Skin of body (tissue), 3 donors: ENCODE measurements at places on chromosomes 5 and 9.
A peak's percentile ranks its signal among the peaks of the same experiment; 100 is the strongest.

DNA sequence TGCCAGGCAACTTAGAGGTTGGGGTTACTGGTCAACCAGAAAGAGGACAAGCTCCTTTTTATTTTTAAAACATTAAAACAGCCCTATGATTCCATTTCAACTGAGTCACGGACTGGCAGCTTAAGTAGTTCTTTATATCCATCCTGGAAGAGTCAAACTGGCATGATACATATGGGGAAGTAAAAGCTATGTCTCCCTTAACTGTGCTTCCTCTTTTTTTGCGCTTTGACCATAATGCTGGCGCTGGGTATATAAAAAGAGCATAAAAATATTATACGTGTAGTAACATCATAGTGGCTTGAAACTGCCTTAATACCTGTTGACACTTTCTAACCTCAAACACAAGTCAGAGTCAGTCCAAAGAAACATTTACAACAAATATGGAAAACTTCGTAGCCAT is 274.4 kb downstream of the CSNK1G3 start:
- DNase-seq: no peak

- no peak for DNase-seq
Observed at GRCh38 chr9:105425816-105426433, 21.9 kb upstream of the FSD1L start.

DNA sequence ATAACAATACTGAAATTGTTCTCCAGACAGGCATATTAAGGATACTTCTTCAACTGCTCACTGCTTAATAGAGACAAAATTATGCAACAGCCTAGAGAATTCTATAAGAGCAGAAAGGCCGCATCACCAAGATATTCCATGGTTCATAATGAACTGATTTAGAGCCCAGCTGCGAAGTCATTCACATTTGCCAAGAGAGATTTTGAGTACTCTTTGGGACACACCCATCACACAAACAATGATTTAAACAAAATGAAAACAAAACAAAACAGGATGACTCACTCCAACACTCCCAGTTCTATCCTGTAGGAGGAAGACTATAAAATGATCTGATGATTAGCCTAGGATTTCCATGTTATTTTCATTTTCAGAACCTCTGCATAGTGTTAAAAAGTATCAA is 145.7 kb upstream of the GNA14 start:
- DNase-seq: peak; percentile 95

DNA sequence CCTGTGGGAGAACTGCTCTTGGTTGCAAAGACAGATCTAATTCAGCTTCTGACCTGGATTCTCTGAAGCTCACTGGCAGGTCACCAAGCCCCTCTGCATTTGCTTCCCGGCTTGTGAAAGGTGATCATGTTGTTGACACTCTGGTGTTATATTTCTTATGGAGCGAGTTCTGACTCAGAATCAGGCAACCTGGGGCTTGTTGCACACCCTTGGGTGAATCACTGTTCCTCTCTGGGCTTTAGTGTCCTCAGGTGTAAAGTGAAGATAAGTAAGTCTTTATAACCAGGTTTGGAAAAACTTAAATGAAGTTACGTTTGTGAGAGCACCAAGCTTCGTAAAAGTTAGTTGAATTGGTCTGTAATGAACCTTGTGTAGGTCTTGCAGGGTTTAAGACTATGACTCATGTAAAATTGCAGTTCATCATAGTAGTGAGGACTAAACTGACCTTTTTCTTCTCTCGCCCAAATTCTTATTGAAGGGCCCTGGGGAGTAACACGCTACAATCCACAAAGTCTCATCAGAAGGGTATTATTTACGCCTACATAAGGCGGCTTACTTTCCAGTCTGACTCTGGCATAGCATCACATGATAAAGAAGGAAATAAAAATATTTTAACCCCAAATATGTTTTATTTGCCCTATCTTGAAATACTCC is 218.6 kb downstream of the TMEM38B start:
- DNase-seq: no peak

DNA sequence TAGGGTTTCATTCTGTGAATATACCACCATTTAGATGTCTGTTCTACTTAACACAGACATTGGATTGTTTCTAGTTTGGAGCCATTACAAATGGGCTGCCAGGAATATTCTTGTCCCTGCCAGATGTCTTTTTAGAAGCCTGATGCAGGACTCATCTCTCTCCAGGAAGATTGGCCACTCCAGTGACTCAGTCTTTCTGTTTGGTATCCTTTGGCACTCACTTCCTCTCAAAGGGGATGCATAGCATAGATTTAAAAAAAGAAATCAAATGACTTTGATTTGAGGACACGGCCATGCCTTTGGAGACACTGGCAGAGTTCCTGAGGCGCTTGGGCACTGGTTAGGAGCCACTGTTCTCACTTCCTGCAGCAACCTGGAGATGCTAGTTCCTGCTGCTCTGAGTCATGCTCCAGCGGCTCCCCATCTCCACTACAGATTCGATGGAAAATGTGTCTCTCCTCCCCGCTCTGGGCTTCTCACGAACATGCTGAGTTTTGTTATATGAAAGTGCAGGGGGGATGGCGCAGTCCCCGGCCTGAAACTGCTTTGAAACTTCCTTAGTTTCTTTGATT is 3.5 kb upstream of the ZNF366 start:
- DNase-seq: peak; percentile 76

GRCh38 chr5:73637565-73637964 is 11.6 kb downstream of the ARHGEF28 start:
- DNase-seq: no peak

DNA sequence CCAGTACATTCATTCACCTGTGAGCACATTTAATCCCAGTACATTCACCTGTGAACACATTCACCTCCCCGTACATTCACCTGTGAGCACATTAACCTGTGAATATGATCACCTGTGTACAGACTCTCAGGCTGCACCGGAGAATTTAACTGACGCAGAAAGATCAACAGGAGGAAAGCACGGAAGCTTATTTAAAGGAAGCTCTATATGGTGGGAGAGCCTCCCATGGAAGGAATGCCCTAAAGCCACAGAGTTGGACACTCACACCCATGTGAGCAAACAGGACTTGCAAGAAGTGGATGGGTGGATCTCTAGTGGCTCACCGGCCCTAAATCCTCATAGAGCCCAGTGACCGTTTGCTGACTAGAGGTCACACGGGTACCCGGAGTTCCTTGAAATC is 38.2 kb downstream of the TRIP13 start:
- DNase-seq: no peak

DNA sequence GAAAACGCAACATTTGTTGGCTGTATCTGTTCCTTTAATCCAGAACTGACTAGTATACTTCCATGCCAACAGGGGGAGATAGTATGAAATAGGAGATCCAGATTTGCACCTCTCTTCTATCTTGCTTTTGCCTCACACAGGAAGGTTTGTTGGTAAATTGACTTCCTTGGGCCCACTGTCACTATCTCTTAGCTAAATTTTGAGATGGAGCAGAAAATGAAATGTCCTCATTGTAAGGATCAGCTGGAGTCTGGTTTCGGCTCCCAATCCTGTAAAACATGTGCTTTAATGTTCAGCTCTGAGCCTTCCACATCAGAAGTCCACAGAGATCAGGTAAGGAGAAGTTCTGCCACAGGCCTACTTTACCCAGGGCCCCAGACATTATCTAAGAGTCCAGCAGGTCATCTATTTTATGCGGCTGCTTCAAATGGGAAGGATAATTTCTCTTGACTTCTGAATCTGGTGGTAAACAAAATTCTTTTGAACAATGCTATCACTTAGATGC is 176.8 kb downstream of the FER start:
- no peak for DNase-seq
